Activated CD4-positive, alpha-beta T cell treated with anti-CD3 and anti-CD28 coated beads for 24 hours (primary cell): ENCODE measurements at places on chromosomes 12 and 14.
A peak's percentile ranks its signal among the peaks of the same experiment; 100 is the strongest.

DNA sequence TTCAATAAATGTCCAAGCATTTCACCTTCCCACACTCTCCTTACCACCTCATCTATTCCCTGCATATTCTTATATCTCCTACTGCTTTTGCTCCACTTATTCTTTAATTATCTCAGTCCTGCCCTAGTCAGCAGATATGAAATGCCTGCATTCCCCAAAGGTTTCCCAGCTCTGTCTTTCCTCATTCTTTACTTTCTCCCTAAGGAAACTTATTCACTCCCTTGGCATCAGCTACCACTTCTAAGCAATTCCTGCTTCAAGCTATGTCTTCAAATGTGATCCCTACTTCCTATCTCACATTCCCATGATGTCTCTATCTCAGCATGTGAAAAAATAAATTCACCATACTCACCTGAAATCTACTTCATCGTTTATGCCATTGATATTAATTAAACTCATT lies 111.8 kb downstream of the CAPZA3 start:
- DNase-seq: no peak

GRCh38 chr14:102539544-102540314 lies 30.2 kb upstream of the ANKRD9 start:
- DNase-seq: no peak

DNA sequence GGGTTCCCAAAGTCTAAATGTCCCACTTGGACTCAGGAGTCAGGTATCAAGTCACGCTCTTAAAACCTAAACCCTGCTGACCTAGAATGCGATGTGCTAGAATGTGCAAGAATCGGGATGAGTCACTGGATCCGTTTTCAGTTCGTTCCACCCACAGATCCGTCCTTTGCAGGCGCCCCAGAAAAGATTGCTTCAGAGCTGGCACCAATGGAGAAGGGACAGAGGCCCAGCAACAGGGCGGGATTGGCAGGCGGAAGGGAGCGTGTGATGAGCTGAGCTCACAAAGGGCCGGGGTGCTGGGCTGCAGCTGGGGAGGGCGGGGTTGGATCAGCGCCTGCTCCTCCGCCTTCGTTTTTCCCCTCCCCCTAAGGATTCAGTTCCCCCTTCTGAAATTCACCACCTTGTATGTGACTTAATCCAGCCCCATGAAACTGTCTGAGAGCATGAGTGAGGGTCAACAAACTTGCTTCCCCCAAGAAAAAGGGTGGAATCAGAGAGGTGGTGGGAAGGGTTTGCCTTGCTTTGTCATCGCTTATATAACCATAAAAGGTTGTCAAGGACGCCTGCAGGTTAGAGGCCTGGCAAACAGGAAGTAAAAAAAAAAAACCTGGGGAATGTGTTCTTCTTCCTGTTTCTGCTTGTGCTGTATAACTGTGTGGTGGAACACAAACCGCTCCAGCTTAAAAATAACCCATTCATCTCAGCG lies 2.8 kb upstream of the UBC start:
- DNase-seq: peak; percentile 87

DNA sequence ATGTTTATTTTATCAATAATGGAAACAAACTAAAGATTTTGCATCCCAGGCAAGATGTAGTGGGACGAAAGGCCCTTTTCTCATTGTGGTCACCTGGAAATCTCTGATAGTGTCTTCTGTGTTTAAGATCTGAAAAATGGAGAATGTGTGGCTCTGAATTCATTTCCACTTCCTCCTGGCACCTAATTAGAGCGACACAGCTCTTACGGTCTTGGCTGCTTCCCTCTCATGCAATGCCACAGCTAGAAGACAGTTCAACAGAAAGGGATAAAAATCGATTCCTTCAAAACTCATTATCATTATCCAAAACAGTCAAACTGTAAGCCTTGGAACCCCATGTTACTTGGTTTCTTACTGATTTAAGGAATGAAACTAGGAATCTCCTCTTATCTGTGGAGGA lies 9.3 kb downstream of the ST8SIA1 start:
- no peak for DNase-seq

GRCh38 chr14:98555440-98555839 lies 716.6 kb downstream of the BCL11B start:
- no peak for DNase-seq

DNA sequence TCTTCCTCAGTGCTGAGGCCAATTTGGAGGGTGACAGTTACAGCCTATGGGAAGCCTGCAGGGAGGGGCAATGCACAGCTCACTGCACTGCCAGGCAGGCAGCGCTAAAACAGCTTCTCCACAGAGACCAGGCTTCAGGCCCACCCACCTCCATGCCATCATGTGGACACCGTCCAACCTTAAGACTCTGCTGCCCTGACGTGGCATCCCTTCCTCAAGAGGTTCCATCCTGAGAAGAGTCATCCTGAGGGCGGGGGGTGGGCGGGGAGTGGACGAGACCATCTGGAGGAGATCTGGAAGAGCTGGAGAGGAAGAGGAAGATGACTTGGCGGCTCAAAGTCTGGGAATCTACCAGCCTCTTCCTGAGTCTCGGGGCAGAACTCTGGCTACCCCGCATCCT lies 8.4 kb upstream of the ACVRL1 start:
- no peak for DNase-seq

- DNase-seq: no peak
Observed at GRCh38 chr12:45368841-45369489, 153.1 kb downstream of the ANO6 start.

DNA sequence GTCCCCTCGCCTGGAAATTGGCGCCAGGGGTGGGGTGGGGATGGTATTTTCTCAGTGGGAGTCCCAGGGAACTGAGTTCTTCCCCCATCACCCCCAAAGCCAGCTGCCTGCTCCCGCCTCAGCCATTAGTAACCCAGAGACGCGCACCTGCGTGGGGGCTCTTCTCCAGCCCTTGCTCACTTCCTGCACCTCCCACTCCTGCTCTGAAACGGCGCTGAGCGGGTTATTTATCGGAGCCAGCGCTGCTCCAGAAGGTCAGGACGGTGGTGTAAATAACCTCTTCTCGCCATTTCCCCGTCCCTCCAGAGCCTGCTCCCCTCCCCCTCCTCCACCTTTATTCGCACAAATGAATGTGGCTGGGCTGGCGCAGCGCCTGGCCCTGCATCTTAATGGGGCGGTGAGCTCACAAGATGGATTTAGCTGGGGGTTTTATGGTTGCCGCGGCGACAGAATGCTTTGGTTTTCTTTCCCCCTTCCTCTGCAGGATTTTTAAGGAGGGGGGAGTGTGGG lies 12.2 kb downstream of the GPR84 start:
- DNase-seq: no peak

DNA sequence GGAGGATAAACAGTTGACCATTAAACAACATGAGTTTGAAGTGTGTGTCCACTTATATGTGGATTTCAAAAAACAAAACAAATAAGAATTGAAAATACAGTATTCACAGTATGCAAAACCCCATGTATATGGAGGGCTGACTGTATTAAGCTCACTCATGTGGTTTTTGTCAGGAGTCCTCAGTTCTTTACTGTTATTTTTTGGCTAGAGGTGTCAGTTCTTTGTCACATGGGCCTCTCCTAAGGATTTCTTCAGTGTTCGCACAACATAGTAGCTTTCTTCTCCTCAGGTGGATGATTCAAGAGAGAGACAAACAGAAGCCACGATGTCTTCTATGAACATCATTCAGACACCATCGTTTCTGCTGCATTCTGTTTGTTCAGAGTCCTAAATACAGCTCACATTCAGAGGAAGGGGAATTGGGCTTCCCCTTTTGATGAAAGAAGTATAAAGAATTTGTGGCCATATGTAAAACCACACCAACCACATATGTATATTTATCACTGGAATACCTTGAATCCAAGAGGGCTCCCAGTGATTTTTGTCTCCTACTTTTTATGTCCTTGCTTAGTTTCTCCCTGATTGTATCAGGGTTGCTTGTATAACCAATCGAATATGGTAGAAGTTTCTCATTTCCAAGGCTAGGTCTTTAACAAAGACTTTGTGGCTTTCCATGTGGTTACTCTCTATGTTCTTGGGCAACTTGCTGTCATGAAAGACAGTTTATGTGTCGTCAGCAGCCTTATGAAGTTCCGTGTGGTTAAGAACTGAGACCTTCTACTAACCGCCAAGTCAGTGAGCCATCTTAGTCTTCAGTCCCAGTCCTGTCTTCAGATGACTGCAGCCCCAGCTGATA lies 18.9 kb downstream of the MNAT1 start:
- peak; percentile 29 for DNase-seq

- DNase-seq: no peak
Observed at GRCh38 chr14:41490323-41490722, 116.4 kb upstream of the LRFN5 start.

DNA sequence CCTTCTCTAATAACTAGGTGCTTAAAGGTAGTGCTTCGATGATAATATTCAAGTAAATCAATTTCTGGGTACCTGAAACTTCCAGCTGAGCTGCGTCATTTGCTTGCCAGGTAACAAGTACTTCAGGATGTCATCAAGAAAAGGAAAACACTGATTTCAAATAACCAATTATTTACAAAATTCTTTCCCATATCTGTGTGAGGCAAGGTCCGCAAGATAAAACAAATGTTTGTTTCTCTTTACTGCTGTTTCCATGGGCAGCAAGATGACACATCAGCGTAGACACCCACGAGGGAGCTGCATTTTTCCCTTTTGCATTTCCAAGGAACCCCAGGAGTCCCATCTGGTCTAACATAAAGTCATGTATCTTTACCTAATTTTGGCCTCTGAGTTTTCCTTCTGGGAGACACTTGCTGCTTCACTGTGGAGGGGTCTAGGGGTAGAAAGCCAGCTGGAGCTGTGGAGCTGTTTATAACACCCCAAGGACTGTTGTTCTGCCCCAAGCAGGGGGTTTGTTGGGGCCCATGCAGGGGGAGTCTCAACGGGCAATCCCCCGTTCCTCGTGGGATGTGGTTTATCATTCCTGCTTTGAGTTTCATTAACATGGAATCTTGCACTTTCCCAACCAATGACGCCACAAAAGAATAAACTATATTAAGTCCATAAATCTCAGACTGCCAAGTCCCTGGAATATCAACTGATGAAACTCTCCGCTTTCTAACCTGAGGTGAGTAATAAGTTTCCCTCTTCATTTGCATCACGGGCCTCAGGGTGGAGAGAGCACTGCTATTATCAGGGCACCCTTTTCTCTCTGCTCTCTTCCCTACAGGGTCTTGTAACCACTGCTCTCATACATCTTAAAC lies 112.8 kb upstream of the PELI2 start:
- no peak for DNase-seq

DNA sequence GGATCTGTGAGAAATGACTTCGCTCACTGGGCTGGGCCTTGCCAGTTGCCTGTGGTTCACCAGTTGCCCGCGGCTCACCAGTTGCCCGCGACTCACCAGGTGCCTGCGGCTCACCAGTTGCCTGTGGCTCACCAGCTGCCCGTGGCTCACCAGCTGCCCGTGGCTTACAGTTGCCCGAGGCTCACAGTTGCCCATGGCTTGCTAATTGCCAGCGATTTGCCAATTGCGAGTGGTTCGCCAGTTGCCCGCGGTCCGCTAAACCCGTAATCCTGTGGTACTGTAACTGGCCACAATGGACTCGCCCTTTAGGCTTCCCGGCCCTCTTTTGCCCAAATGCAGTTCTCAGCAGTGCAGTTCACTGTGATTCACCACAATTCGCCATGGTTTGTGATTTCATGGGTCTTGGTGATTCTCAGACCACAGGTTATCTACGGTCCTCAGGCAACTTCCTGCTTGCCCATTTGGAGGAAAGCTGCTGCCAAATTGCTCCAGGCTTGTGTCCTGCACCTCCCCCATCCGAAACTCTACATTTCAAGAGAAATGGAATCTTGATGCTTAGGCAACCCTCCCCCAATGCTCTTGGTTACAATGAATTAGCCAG lies 15.0 kb upstream of the MEG3 start:
- no peak for DNase-seq

- no peak for DNase-seq
Observed at GRCh38 chr12:70106347-70106746, 136.9 kb upstream of the CNOT2 start.

DNA sequence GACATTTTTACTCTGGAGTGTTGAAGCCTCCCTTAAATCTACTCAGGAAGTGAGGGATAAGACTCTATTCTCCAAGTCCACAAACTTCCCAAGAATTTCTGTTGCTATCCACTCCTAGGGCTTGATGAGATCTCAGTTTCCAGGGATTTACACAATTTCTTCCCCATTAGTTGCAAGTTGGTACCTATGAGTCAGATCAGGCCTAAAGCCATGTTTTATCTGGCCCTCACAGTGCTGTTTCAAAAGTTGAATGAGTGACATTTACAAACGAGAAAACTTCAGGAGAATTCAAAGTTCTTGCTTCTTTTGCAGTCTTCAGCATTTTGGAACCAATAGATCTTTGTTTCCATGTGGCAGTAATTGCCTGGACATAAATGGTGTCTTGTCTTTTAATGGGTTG lies 156.4 kb upstream of the SYT10 start:
- no peak for DNase-seq

GRCh38 chr14:23413681-23414080 lies 5.6 kb upstream of the MYH6 start:
- DNase-seq: no peak

GRCh38 chr14:95774265-95775160 lies 60.6 kb upstream of the TCL1A start:
- DNase-seq: peak; percentile 43

GRCh38 chr14:74622257-74622656 lies 10.2 kb upstream of the LTBP2 start:
- DNase-seq: no peak
